ENCODE measurements at places on chromosomes 4 and X. TPM values are rescaled to one million over a fixed set of nuclear protein-coding genes. Genes with fewer than 3 reads are reported as not detected.

The FAM184B gene
- total RNA-seq = not detected

The MAGEA2 gene
- total RNA-seq = not detected

The LRCH2 gene
- not detected for total RNA-seq

The NWD2 gene
- not detected for total RNA-seq

The SSX4 gene
- total RNA-seq = not detected

The RPS3A gene
- 414 TPM for total RNA-seq

The DDX53 gene
- not detected for total RNA-seq

The FAM133A gene
- total RNA-seq = not detected

The FGFBP2 gene
- 0.30 TPM for total RNA-seq

The CDK16 gene
- 21.7 TPM for total RNA-seq

The SLC4A4 gene
- 24.6 TPM for total RNA-seq

The ART3 gene
- not detected for total RNA-seq

The MMGT1 gene
- total RNA-seq = 4.7 TPM
